NCI-H2227 treated with DMSO at 0.1 percent for 48 hours (cell line): ENCODE measurements at places on chromosomes 12 and 14.

DNA sequence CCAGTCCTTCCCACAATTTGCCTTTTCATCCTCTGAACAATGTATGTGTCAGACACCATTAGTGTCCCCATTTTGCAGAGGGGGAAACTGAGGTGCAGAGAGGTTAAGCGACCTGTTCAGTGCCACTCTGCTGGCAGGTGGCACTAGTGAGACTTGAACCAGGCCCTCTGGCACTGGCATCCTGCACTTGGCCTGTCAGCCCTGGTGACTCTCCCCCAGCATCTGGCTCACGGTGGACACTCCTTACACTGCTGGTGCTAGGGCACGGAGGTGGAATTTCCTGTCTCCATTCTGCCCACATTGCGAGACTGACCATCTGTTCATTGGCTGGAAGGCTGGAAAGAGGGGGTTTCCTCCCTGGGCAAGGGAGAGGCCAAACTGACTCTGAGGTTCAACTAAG, 48.7 kb downstream of the CCNK start:
- no peak for DNase-seq

DNA sequence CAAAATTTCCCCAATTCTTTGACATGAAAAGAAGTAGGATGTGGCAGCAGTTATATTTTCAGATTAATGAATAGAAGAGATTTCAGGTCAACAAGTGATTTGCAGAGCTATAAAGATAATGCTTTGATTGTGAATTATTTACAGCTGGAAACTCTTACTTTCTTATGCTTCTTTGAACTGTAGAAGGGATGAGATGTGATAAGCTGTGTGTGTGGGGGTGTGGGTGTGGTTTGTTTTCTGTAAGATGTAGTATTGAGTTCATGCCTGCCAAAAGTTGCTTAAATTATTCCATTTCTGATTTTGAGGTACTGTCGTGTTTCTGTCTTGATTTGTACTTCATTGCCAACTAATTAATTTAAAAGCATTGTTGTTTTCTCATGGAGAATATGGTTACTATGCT, 22.7 kb downstream of the AEBP2 start:
- no peak for DNase-seq

DNA sequence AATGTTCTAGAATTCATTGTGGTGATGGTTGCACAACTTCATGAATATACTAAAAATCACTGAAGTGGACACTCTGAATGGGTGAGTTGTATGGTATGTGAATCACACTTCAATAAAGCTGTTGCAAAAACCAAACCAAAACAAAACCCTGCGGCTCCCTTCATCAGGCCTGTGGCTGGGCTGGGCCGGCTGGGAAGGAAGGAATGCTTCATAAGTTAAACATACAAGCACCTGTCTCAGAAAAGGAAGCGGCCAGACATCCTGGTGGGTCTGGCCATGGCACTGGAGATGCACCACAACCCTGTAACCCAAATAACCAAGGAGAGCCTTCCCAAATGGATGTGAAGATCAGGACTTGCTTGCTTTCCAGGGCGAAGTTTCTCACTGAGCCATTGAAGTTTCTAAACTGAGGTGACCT, 34.9 kb downstream of the TTC7B start:
- no peak for DNase-seq

DNA sequence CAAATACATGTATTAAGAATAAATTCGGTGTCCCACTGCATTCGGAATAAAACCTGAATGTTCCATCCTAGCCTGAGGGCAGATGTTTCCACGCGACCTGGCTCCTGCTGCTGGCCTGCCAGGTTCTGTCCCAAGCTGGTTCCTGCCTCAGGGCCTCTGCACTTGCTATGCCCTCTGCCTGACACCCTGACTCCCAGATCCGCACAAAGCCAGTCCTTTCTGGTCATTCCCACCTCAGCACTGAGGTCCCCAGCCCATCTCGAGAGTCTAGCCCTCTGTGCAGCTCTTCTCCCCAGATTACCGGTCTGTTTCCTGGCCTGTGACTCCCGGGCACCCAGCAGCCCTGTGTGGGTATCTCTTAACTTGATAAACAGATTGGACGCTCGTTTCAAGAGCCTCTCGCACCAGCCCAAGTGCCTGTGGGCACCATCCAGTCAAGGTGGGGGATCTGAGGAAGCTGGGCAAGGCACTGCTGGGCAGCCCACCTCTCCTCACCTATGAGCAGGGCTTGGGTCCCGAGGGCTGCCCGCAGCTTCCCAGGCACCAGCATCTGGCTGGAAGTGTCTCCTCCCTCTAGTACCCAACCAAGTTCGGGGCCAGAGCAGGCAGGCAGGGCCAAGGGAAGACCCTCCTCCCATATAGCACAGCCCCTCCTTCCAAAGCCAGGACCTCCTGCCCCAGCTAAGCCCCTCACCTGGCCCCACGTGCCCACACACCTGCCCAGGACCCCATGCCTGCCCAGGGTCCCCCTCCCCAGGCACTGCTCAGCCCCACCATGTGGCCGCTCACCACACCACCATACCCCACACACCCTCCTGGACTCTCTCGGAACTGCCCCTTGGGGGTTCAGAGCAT, 132.2 kb downstream of the NCOR2 start:
- no peak for DNase-seq

DNA sequence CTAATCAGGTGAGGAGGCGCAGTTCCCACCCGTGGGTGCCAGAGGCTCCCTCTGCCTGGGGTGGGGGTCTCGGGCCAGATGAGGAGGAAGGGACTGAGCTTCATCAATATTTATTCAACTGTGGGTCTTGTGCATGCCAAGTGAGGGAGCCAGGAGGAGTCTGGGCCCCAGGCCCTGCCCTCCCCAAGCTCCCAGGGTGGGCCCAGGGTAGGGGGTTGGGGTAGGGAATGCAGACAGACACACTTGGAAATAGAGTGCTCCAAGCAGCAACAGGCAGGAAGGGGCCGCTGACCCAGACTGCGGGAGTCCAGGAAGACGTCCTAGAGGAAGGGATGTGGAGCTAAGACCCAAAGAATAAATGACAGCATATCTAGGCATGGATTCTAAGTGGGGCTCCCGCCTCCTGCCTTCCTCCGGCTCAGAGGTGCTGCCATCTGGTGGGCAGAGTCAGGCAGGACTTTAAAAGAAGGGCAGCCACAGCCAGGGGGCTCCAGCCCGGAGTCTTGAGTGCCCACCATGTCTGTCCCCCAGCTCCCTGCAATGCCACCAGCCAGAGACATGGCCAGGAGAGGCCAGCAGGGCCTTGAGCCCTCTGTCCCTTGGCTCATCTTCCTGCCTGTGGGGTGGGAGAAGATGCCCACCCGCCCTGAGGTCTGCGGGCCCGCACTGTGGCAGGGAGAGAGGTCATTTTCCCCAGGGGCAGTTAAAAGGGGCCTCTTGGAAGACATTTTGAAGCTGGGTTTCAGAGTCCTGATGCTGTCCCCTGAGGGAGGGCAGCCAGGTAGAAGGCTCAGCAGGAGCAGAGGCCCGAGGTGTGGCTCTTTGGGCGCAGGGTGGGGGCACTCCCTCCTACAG, 70.1 kb downstream of the PHETA1 start:
- peak; percentile 60 for DNase-seq
